Fibroblast of lung (primary cell): ENCODE measurements at places on chromosomes 4 and X. TPM values are rescaled to one million over a fixed set of nuclear protein-coding genes. Genes with fewer than 3 reads are reported as not detected.

ADAMTS3 gene
- 2.1 TPM in 2 replicates for total RNA-seq

CYBB gene
- under 0.01 TPM in 2 replicates for total RNA-seq

PPP4R3C gene
- total RNA-seq, result not detected in 2 replicates

TMPRSS11F gene
- total RNA-seq, result not detected in 2 replicates

NUDT9 gene
- 16.4 and 18.8 TPM in 2 replicates for total RNA-seq

STATH gene
- total RNA-seq, result not detected in 2 replicates

ARHGAP36 gene
- total RNA-seq, result not detected in 2 replicates
